PC-9 (cell line): ENCODE measurements at places on chromosomes 4 and X. TPM values are rescaled to one million over a fixed set of nuclear protein-coding genes. Genes with fewer than 3 reads are reported as not detected.

DNA sequence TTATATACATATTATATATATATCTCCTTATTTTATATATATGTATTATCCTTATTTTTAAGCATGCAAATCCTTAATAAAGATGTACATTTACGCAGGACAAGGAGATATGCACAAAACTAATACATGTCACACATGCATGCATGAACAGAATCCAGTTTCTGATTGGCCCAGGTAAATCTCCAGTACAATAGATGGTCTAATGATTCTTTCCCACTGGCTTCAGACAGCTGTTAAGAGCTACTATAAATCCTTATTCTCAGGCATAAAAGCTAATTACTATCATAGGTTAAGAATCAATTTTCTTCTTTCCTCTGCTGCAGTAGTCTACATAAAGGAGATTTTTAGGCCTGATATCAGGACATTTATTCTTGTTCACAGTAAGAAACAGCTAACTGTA lies 689.8 kb downstream of the KCTD8 start:
- DNase-seq: no peak

DNA sequence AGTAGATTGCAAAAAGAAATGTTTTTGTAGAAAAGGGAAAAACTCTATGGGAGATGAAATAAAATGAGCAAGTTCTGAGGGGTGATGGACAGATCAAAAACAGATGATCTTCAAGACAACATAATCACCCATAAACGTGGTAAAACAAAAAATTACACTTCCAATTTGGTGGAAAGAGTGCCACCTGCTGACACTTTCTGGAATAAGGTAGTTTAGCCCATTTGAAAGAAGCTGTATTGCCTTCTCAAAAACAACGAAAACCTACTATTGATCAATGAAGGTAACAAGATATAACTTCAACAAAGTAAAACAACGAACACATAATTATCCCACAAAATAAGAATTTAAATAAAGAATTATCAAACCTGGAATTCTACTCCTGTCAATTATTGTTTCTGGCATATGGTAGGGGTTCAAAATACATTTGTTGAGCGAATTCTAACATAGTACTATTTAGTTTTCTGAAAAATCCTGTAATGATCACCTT lies 2.5 kb downstream of the COQ2 start:
- peak; percentile 50 for DNase-seq

DNA sequence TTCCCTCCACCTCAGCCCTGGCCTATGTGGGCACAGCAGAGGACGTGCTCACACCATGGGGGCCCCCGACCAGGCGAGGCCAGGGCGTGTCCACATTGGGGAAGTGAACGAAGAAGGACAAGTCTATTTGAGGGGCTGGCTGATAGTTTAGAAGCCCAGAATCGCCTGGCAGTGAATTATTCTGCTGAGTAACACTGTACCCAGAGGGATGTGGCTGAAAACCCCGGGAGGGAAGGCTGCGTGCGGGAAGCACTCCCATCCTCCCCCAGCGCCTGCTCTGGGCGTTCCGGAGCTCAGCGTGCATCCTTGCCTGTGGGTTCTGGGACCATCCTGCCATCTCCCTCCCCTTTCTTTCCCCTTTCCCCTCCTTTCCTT lies 66.6 kb downstream of the TRMT44 start:
- DNase-seq: no peak

DNA sequence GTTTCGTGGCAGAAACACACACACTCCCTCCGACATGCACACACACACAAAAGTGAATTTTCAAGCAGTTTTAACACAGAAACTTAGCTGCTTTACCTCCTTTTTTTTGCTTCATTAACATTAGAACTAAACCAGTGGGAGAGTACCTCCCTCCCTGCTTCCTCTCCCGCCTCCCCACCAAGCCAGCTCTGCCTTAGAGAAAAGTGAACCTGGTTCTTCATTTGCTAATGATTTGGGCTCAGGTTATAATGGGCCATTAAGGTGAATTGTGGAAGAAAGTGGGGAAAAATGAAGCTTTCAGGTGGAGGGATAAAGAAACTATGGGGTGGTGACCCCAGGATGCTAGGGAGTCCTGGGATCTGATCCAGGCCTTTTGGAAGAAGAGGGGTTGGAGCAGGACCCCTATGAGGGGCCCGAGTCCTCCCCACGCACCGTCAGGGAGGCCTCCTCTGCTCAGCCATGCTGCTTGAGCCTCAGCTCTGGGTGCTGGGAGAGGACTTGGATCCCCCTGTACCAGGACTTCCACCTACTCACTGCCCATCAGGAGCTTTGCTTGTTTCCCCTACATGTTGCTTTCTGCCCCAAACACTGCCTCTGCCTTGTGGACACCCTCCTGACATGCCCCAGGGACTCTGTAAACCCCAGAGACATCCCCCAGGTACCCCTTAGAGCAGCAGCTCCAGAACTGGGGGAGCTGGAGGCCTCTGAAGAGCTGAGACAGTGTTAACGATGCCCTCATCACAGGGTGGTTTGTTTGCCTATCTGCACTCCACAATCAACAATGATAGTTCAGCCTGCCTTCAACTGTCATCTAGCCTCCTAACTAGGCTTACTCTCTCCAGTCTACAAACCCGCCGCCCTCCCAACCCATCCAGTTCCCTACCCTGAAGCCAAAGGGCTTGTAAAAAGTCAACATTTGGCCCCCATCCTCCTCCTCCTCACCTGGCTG lies 6.5 kb upstream of the JADE1 start:
- no peak for DNase-seq

DNA sequence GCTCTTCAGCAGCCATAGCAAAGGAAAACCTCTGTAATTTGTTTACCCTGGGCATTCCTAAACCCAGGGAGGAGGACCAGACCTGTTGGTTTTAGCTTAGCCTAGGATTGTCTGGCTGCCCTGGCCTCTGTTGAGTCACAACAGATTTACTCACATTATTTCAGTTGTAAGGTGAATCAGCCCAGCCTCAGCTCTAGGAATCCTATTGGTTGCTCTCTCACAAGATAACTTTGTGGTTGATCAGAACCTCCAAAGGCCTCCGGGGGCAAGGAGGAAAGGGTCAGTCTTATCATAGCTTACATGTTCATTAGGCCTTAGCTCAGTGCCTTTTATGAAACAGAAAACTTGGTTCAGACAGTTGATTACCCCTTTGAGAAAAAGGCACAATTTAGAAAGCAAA lies 41.0 kb downstream of the PDK3 start:
- DNase-seq: peak; percentile 62

Gene BCORL1
- total RNA-seq: 32.2 TPM in 2 replicates

Gene DAPP1
- 7.9 and 9.6 TPM in 2 replicates for total RNA-seq

Gene TMEM35A
- not detected in 2 replicates for total RNA-seq

Gene KLB
- total RNA-seq: not detected in 2 replicates

GRCh38 chr4:165450871-165451270 lies 72.1 kb downstream of the CPE start:
- DNase-seq: no peak

Gene UCHL1
- 1,253 and 1,355 TPM in 2 replicates for total RNA-seq

Gene ETDB
- total RNA-seq: not detected in 2 replicates

DNA sequence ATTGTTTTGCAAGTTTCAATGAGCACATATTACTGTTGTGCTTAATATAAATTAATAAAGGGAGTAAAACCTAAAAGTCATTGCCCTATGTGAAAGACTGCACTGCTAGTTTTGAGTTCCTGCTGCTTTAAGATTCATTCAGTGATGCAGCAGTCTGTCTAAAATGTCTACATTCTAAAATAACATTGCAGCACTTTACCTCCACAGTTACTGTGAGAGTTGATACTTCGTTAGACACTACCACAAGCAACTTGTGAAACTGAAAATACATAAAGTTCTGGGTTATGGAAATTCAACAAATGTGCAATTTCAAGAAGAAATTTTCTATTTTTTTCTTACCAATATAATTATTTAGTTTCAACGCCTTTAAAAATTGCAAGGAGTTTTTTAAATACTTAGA lies 1175.2 kb upstream of the DIAPH2 start:
- DNase-seq: no peak

GRCh38 chr4:81796790-81797528 lies 325.3 kb upstream of the RASGEF1B start:
- no peak for DNase-seq

- DNase-seq: no peak
Observed at GRCh38 chr4:4853921-4854648, 5.4 kb upstream of the MSX1 start.

GRCh38 chrX:142483965-142484364 lies 278.9 kb upstream of the MAGEC2 start:
- no peak for DNase-seq

GRCh38 chr4:109608879-109609278 lies 48.8 kb downstream of the MCUB start:
- DNase-seq: no peak

DNA sequence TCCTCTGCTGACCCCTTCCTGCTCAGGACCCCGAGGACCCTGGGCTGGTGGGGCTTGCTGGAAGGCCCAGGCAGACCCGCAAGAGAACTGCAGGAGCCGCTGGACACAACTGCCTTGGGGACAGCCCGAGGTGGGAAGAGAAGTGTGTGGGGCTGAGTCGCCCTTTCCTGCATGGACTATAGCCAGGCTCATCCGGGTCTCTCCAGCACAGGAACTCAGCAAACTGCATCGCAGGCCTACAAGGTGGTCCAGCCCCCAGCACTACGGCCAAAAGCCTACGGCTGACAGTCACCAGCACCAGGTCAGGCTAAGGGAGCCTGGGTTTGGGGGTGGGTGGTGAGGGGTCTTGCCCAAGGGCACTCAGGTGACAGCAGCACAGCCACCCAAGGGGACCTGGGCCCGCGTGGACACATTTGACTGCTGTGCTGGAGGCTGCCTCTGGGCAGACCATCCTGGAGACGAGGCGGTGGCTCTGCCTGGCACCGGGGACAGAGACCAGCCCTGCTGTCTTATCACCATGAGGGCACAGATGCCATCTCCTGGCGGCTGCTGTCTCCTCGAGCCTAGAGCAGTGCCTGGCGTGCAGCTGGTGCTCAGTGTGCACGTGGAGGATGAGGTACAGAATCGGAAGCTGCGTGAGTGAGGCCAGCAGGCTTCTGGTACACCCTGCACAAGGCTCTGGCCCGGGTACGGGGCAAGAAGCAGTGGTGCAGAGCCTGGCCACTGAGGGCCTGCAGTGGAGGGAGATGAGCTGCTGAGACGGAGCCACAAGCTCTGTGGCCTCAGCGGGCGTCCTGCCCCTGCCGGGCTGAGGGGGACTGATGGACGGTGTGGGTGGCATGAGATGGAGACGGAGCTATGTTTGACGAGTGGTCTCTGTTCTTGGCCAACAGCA lies 15.1 kb downstream of the LRPAP1 start:
- DNase-seq: no peak

DNA sequence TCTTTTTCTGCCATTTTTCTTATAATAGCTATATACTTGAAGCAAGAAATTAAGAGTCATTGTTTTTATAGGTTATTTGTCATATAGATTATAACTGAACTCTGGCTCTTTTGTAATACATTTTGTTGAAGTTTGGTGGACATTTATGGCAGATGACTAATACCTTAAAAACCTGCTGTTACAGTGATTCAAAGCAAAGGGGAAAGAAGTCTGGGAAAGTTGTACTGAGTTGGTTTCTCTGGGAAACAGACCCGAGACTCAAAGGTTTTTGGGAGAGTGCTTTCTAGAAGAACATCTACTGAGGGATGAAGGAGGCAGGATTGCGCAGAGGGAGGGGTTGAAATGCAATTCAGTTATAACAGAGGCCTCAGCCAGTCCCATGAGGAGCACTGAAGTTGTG lies 35.9 kb downstream of the NAP1L5 start:
- peak; percentile 78 for DNase-seq

GRCh38 chr4:108140328-108140727 lies 28.4 kb downstream of the LEF1 start:
- DNase-seq: no peak

DNA sequence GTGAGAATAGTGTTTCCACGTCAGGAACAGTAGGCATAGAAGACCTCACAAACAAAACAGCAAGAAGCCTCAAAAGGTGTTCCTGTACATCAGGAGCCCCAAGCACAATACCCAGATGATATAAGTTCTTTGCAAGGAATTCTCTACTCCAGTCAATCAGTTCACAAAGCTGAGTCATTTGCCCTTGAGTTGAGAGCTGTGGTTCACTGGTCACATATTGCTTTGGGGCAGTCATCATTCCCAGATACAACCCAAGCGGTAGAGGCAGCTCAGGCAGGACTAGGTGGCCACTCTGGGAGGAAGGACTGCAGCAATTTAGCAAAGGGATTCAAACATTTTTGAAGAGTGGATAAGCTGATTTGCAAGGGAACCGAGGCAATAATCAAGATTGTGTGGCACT lies 551.5 kb upstream of the ZFP42 start:
- DNase-seq: no peak

DNA sequence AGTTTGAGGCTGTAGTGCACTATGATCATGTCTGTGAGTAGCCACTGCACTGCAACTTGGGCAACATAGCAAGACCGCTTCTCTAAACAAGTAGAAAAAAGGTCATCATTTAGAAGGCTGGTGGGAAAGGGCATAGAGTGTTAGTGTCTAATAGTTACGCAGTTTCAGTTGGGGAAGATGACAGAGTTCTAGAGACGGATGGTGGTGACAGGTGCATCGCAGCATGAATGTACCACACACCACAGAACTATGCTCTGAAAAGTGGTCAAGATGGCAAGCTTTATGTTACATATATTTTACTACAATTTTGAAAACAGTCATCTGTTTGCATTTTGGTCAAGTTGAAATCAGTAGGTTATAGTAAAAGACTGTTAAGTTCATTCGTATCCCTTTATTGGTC lies 23.7 kb upstream of the CLDN34 start:
- DNase-seq: no peak

DNA sequence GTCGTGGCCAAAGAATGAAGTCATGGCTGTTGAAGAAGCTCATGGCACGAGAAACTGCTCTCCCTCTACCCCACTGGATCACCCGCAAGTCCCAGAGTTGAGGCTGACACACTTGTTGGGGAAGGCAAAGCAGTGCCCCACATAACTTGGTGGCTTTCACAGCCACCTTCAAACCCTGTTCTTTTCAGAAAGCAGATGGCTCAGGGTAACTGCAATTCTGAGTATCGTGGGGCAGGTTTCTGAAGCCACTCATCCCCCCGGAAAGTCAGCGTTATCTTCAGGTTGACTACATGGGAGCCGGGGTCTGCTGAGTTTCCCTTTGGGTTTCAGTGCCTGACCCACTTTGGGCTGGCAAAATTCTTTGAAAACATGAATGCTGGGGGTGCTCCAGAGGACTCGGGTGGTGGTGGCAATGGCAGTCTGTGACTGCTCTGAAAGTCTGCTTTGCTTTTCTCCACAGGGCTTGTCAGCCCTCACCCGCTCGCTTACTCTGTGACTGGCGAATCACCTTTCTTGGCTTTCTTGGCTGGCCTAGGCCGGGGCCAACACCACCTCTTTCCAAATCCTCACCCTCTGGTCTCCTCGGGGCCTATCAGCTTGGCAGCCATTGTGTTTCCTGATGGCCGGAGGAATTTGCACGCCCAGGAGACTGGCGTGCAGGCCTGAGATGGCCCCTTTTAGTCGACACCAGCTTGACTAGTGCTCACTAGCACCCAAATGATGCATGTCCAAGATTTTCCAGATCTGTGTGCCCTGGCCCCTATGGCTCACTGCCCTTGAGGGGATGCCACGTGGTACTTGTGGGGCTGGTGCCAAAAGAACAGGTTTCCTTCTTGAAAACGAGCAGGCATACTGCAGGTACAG lies 7.3 kb downstream of the PPP1R3F start:
- no peak for DNase-seq

DNA sequence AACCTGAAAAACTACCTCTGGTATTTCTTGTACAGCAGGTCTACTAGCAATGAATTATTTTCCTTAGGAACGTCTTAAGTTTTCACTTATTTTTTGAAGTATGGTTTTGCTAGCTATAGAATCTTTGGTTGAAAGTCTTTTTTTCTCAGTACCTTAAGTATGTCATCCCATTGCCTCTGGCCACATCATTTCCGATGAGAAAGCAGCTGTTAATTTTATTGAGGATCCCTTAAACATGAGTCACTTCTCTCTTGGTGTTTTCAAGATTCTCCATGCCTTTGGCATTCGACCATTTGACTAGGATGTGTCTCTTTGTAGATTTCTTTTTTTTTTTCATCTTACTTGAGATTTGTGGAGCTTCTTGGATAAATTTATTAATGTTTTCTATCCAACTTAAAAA lies 803.8 kb upstream of the AMOT start:
- DNase-seq: no peak
